ENCODE measurements at places on chromosomes 2 and 18.

- DNase-seq = no peak
Measured at GRCh38 chr2:218802386-218802994, 20.5 kb downstream of the CYP27A1 start.

- no peak for DNase-seq
Measured at GRCh38 chr2:231987124-231987727, 25.7 kb downstream of the DIS3L2 start.

GRCh38 chr18:57655740-57656139 is 34.1 kb upstream of the NARS1 start:
- no peak for DNase-seq

DNA sequence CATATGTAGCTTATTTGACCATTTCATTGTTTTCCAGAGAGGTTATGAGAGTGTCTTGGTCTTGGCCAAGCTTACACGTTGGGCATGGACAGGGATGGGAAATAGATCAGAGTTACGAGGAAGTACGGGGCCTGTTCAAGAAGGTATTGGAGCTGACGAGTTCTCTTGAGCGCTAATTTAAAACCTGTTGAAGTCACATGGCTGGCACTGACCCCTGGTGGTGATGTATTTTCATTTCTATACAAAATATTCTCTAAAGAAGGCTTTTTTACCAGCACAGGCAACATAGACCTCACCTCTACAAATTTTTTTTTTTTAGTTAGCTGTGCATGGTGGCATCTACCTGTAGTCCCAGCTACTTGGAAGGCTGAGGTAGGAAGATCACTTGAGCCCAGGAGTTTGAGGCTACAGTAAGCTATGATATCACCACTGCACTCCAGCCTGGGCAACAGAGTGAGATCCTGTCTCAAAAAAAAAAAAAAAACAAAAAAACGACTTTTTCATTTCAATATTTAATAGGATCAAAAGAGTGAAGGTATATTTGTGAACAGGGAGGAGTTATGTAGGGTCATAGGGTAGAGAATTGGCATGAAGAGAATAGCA is 19.6 kb downstream of the UGP2 start:
- no peak for DNase-seq

DNA sequence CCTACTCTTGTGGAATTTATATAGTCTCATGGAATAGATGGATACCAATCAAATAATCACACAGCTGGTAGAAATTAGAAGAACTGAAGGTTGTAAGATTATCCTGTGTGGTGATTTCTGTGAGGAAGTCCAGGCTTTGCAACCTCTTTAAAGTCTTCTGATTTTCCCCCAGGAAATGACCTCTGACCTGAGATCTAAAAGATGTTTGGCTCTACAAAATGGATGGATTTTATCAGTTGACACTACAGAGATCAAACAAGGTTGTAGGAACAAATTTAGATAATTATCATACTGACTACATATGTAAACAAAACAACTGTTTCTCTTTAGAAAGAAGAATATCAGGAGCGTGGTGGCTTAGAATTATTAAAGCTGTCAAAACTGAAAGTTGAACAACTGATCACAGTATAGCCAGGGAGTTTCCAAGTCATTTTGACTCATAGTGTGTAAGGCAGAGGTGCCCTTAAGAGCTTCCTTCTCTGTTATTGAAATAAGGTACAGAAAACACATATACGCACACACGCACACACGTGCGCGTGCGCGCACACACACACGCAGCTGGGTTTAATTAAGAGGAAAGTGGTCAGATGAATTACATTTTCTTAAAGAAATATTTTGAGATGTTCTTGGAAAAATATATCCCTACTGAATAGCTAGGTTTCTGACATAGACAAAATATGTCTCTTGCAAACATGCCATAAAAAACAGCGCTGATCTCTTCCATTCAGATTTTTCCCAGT is 35.5 kb upstream of the PELI1 start:
- no peak for DNase-seq

- DNase-seq = no peak
Measured at GRCh38 chr18:24741965-24742724, 281.7 kb downstream of the HRH4 start.

DNA sequence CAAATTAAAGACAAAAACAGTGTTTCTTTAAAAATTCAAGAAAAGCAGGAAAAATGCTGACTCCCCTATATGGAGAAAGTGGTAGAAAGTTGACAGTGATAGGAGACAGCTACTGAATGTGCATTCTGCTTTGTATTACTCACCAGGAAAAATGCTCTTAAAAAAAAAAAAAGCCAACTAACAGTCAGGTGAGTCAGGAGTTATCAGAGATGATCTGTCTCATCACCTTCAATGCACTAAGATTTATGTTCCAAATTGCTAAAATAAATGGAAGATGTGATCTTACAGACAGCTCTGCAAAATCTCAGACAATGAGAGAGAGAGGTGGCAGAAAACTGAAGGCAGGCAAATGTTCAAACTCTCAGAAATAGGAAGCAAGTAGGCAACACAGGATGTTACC is 47.6 kb upstream of the ZNF521 start:
- no peak for DNase-seq

GRCh38 chr2:25228848-25229278 is 60.5 kb upstream of the POMC start:
- DNase-seq = no peak

GRCh38 chr18:26540043-26540628 is 8.2 kb downstream of the KCTD1 start:
- no peak for DNase-seq

GRCh38 chr2:85135660-85135914 is 2.4 kb downstream of the TCF7L1 start:
- DNase-seq = no peak

GRCh38 chr2:233096006-233096405 is 35.9 kb downstream of the INPP5D start:
- no peak for DNase-seq
